ENCODE measurements at places on chromosomes 1 and 21.

DNA sequence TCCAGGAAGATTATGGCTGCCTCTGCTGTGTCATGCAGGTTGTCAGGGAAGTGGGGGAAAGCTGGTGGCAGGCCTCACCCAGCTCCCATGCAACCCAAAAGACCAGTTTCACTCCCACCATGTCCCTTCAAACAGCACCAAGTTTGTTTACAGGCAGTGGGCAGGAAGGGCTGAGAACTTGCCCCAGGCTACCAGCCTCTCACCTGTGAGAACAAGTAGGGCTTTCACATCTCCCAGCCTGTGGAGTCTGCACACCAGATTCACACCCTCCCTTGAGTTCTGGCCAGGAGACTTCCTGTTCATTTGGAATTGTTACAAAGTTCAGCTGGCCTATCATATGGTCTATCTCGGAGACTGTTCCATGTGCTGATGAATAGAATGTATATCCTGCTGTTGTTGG lies 27.8 kb downstream of the RPAP2 start:
- no peak for DNase-seq

DNA sequence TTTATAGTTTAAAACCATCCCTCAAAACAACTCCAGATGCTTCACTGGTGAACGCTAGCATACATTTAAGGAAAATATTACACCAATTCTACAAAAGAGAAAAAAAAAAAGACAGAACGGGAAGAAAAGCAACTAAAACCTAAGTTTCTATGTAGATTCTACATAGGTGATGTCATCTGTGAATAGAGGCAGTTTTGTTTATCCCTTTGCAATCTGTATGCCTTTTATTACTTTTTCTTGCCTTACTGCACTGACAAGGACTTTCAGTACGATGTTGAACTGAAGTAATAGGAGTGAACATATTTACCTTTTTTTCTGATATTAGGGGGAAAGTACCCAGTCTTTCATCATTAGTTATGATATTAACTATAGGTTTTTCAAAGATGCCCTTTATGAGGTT lies 101.7 kb upstream of the HAO2 start:
- DNase-seq: no peak

- DNase-seq: no peak
Observed at GRCh38 chr1:64421377-64421776, 48.6 kb upstream of the CACHD1 start.

GRCh38 chr21:34271189-34271851 lies 92.5 kb upstream of the KCNE2 start:
- no peak for DNase-seq

DNA sequence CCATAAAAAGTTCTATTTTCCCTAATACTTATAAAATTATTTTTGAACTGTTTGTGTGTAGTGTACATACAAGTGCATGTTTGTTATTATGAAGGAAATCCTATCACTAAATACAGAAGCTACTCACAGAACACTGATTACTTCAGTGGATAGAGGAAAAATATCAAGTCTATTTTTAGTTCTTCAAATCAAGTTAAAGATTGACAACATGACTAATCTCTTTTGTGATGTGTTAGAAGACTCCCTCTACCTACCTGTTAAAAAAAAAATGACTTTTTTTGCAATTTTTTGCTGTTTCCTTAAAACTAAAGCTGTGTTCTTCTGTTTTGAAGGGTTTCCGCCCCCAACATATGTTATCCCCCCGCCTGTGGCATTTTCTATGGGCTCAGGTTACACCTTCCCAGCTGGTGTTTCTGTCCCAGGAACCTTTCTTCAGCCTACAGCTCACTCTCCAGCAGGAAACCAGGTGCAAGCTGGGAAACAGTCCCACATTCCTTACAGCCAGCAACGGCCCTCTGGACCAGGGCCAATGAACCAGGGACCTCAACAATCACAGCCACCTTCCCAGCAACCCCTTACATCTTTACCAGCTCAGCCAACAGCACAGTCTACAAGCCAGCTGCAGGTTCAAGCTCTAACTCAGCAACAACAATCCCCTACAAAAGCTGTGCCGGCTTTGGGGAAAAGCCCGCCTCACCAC lies 45.5 kb downstream of the NCF2 start:
- no peak for DNase-seq

Measured in stimulated activated CD4-positive, alpha-beta T cell treated with anti-CD3 and anti-CD28 coated beads, TNF-alpha, amount 100 ng/mL, for 24 hours (primary cell).